Esophagus squamous epithelium (tissue), 5 donors: ENCODE measurements at places on chromosomes 1 and 21.

DNA sequence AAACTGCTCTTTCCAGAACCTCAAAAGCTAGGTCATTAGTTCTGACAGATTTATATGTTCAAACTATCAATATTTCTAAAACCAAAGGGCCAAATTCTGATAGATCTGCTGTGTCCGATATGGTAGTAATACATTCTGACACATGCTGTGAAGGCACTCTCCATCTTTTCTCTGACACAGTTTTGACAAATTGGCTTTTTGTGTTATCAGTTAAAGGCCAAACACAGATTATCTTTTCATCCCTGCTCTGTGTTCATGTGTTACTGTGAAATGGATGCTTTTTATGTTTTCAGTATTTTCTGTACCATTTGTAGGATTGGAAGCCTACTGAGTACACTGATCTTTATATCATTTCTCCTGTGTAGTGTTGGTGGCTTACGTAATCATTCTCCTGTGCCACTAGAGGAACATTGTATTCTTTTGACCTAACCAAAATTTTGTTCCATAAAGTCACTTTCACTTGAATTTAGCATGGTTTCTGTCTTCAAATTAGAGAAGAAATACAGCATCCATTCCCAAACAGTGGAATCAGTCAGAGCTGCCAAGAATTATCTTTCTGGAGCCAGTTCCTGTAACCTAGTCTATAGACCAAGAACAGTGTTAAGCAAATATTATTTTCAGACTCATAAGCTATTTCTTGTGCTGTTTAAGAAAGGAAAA lies 137.2 kb downstream of the ADGRL2 start:
- DNase-seq = no peak

DNA sequence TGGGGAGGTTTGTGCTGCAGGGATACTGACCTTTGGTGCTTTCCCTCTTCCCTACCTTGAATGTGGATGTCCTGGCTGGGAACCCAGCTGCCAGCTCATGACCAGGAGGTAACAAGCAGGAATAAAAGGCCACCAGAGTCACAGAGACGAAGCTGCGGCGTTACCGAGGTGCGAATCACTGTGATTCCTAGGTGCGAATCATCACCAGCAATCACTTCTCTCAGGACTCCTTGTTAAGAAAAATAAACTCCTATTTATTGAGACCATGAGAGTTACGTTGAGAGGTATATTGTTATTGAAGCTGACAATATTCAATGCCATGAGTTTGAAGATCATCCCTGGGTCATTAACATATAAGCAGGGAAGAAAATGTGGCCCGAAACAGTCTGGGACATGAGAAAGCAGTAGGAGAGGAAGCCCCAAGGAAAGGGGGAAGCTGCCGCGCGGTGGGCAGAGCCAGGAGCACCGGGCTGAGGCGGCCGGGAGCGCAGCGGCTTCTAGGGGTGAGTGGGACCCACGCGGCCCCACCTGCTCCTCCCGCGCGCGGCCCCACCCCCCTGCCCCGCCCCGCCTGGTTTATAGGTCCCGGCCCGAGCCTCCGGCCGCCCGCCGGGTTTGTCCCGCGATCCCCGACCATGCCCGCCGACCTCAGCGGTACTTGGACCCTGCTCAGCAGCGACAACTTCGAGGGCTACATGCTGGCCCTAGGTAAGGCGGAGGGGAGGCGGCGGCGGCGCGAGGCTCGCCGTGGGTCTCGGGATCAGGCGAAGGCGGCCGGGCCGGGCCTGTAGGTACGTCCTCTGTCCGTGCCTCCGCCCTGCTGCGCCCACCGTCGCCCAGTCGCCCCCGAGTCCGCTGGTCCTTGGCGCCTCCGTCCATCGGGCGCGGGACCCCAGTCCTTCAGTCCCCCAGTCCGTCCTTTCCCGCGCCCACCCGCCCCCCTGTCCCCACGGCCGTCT lies at the start of gene RBP7:
Gene RBP7 (plus strand): TSS at position 605 of the 959 bp plus-strand sequence. CDS start 31 bp downstream, at position 636.
- DNase-seq = no peak

DNA sequence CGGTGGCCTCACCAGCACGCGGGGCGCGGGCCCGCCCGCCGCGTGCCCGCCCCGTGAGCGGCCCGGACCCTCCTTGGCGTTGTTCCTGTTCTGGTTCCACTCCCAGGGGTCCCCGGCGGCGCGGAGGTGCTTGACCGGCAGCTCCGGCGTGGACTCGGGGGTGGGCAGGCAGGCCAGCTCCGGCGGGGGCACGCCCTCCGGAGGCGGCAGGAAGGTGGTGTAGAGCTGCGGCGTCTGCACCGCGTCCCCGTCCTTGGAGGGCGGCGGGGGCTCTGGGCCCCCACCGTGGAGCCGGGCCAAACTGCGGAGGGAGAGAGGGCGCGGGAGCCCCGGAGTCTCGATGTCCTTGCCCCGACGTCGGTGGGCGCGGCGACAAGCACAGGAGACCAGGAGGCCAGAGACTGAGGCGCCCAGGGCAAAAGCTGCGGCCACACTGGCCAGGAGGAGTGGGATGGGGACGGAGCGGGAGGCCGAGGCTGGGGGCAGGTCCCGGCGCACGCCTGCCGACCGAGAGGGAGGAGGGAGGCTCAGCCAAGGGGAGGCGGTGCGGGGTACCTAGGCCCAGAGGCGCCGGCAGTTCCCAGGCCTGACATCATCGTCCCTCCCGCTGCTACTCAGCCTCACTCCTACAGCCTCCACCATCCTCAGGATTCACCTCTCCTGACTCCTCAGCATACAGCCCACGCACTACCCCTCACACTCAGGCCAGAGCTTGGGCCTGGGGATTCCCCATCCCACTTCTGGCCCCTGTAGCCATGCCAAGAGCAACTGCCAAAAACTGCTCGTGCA lies 13.2 kb downstream of the SEMA6C start:
- DNase-seq = no peak

DNA sequence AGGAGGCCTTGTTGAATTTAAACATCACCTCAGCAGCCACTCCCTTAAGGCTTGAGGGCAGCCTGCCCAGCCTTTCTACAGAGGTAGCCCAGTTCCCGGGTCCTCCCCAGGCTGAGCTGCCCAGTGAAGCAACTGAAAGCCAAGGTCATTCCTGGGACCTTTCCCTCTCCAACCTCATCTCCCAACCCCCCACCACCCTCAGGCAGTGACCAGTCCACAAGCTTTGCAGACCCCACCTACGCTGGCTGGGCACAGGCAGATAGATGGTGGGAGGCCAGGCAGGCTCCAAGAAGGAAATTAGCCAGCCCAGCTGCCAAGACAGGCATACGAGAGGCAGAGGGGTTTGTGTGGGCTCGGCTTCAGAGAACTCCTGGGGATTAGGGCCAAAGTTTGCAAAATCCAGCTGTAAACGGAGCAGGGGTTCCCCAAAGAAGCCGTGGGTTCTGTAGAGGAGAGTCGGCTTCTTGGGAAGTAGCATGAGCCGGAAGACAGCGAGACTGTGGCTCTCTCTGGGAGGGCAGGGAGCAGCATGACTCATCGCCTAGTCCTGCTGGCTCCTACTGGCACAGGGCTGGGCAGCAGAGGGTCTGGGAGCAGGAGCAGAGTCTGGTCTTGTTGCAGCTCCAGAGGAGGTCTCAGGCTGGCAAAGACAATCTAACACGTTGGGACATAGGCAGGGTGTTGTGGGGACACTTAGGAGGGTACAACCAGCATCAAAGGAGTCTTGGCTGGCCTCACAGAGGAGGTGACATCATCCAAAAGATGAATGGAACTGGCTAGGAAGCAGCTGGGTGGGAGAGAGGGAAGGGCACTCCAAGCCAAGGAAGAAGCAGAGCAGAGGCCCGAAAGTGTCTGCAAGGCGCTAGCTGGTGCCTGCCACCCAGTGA lies 2.8 kb upstream of the ZC3H12A start:
- DNase-seq = no peak

DNA sequence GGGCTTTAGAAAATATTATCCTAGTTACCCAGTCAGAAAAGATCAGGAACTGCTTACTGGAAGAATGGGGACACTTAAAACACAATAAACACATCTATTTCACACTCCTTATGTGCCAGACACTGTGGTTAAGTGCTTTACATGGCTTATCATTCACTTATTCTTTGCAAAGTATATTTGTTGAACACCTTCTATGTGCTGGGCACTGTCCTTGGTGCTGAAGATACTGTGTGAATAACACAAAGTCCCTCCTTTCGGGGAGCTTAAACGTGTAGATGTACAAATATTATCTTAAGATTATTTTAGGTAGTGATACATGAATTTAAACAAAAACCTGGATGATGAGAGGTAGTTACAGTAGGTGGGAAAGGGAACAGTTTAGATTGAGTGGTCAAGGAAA lies 169.3 kb downstream of the ST6GALNAC5 start:
- no peak for DNase-seq

DNA sequence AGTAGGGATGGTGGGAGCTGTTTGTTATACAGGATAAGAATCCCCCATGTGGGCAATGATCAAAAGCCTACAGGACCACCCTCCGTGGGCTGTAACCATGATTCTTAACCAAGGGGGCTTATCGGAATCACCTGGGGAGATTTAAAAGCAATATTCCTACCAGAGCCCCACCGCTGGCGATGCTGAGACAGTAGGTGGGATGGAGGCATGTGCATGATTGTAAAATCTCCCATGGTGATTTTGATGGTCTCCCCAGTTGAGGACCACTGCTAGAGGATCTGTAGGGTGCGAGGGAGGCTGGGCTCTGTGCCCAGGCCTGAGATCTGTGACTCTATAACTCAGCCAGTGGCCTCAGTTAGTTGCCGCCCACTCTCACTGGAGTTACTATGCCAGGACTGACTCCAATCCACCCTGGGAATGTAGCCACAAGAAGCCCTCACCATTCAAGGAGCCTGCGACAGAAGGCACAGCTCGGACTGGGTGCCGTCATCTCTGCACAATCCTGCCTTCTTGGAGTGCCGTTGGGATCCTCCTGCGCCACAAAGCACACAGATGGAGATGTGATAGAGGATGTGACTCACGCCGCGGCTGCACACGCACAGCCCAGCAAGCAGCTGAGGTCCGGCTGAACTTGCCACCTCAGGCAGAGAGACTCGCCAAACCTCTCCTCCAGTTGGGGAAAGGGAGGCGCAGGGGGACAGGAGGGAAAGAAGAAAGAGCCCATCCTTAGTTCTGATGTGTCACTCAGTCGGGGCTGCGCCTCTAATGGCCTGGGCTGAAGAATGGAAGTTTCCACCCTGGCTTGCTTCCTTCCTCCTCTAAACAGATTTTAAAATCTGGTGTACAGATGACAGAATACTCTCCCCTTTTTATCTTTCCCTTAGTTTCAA lies 26.5 kb downstream of the AKNAD1 start:
- no peak for DNase-seq

DNA sequence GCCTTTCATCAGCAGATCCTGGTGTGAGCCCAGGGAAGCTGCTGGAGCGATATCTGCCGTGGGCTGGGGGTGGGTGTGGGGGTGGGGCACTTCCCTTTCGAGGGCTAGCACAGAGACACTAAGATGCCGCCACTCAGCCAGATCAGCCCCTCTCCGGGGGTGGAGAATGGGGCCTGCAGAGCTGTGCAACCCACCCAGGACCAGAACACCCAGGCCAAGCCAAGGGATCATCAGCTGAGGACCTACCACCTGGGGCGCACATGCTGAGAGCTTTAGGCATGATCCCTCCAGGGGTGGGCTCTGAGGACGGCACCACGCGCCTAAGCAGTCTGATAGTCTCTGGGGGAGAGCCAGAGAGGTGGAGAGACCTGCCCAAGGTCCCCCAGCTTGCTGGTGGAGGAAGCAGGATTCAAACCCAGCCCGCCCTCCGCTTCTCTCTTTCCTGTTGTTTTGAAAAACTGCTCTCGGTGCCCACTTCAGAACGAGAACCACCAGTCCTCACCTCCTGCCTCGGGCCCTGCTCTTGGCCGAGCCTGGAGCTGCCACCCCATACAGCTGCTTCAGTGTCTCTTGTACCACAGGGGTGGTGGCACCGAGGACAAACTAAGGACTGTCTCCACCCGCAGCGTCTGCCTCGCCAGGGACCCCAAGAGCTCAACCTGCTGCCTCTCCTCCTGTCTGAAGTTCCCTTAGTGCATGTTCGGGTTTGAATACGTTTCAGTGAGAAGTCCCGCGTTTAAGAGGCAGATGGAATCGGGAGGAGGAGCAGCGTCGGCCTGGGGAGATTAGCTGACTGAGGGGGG lies 39.7 kb upstream of the RUNX3 start:
- no peak for DNase-seq

GRCh38 chr1:116159611-116160010 lies 48.4 kb downstream of the MAB21L3 start:
- no peak for DNase-seq

- no peak for DNase-seq
These were observed 7.6 kb downstream of the CYP4X1 start for GRCh38 chr1:47031059-47031458.

GRCh38 chr1:12040457-12041051 lies 21.3 kb downstream of the MIIP start:
- DNase-seq = no peak

DNA sequence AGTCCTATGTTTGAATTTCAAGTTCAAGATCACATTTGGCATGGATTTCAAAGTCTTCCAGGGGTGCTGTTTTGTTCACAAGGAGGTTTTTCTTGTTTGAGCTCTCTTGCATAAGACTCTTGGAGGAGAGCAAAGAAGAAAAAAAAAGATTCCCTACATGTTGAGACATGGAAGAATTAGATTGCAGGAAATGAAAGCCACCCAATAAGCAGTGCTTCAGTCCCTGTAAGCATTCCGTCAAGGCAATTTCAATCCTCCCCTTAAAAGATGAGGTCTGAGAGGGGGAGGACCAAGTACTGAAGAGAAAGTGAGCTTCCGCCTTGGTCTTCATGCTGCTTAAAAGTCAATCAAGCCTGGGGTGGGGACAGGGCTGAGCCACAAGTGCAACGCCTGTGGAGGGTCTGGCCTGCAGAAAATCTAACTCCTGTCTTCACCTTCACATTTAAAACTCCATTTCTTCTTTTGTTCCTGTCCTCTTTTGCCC lies 50.2 kb downstream of the LPAR3 start:
- DNase-seq = no peak

- no peak for DNase-seq
These were observed 76.8 kb downstream of the KCNJ15 start for GRCh38 chr21:38333301-38334272.

DNA sequence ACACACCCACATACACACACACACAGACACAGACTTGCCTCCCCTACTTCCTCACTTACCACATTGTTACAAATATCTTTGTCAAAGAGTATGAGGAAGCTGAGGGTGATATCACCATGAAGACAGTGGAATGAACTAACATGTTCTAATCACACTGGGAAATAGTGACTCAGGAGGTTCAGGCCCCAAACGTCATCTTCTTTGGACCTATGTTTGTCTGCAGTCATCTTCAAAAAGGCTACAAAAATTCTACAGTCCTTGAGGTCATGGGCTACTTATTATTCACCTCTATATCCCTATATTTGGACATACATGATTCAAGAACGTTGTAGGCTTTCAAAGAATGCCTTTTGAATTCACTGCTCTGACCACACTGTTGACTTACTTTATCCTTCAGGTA lies 2.1 kb upstream of the LCE2C start:
- DNase-seq = no peak

- no peak for DNase-seq
These were observed 21.2 kb upstream of the UTS2 start for GRCh38 chr1:7873801-7874795.

DNA sequence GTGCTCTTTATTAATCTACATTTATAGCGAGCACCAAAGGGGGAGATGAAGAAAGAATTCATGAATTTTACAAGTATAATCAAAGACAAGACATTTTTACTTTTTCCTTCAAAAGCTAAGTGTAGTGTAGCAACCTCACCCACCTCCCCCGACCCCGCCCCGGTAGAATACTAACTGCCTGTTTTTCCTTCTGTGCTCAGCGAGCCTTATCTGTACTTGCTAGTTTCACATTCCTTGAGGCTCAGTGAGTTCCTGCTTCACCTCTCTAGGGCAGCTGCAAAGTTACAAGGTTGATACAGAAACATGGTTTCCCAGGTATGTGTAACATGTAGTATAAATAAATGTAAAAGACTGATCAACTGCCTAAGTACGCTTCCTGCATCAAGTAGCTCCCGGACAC lies 86.5 kb downstream of the LIPI start:
- DNase-seq = no peak
